Natural killer cell (primary cell): ENCODE measurements at places on chromosomes 7 and 10.
A peak's percentile ranks its signal among the peaks of the same experiment; 100 is the strongest.

GRCh38 chr7:129898502-129899160, 54.1 kb downstream of the UBE2H start:
- no peak for DNase-seq

- no peak for DNase-seq
Measured at GRCh38 chr10:6082496-6083395, 6.1 kb upstream of the RBM17 start.

DNA sequence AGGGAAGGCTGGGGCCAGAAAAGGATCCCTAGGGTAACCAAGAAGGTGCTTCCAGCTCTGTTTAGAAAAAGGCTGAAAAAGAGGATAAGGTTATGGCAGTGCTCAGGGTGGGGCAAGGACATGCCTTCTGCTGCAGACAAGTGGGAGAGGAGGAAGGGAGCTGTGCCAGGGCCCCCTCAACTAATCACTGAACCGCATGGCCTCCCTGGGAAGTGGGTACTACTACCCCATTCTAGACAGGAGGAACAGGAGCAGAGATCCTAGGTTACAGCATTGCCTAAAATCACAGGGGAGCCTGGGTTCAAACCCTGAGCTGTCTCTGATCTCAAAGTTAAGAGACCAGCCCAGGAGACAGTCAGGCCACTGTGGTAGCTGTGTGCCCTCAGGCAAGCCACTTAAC, 149.7 kb downstream of the GRID1 start:
- DNase-seq, result no peak

GRCh38 chr10:90913774-90914420, 7.0 kb downstream of the ANKRD1 start:
- no peak for DNase-seq

DNA sequence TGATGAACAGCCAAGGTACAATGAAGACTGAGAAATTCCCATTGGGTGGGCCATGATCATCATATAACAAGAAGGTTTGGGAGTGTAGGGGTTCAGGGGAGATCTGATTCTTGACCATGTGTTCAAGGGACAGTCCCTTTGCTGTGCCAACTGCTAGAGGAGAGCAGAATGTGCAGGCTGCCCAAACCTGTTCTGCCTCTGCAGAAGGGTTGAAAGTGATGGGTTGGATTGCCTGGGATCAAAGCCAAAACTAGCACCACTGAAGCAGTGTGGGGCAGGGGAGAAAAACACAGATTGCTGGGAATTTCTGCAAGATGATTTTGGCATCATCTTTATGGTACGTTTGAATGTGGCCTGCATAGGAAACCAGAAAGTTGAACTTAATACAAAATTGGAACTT, 303.9 kb downstream of the OTUD1 start:
- DNase-seq, result no peak

- no peak for DNase-seq
Measured at GRCh38 chr10:120011359-120012130, 119.0 kb downstream of the SEC23IP start.

GRCh38 chr7:38281266-38281665, 7.8 kb upstream of the TARP start:
- DNase-seq, result no peak

GRCh38 chr7:13953368-13953767, 36.1 kb downstream of the ETV1 start:
- no peak for DNase-seq

GRCh38 chr10:45466784-45467183, 92.8 kb downstream of the ALOX5 start:
- DNase-seq, result no peak

GRCh38 chr7:149254181-149254858, 7.7 kb upstream of the ZNF783 start:
- no peak for DNase-seq

DNA sequence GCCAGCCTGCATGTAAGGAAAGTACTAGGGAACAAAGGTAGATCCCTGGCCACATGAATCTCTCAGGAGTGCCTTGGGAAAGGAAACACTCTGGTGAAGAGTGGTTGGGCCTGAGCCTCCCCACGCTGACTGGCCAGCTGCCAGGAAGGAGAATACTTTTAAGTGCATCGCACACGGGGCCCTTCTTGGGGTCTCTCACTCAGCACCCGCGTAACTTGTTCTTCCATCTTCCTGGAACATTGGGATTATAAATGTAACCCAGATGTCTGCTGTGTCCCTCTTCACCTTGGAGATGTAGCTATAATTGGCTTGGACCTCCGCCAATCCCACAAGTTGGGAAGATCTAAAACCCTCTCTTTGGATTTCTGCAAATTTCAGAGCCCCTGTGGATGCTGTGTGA, 4.4 kb upstream of the GLI3 start:
- no peak for DNase-seq

DNA sequence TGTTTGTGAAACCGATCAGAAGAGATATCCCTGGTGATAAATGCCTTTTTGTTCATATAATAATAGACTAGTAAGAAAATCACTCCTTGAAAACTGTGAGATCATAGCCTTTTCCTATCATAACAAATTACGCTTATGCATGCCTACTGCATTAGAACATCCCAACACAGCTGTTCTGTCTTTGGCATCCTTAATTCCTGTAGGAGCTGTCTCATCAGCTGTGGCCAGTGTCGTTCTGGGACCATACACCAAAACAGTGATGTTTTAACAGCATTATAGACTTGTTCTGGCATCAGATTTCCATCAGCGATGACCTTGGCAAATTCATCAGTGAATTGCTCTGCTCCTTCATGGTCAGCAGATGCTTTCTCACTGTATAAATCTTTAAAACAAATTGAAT, 423.6 kb upstream of the LRGUK start:
- DNase-seq, result no peak

DNA sequence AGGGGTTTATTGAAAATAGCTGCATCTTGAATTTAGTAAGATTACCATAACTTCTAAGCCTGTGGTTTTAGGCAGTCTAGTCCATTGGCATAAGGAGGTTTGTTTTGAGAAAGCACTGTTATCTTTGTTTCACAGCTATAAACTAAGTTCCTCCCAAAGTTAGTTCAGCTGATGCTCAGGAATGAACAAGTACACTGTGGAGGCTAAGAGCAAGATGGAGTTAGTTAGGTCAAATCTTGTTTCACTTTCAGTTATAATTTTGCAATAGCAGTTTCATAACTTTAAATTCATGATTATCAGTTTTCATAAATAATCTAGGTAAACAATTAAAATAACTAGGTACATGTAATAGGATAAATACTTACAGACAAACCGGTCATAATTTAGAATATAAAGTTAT, 15.4 kb downstream of the SEC61G start:
- DNase-seq, result no peak

GRCh38 chr10:3848775-3849635, 64.0 kb upstream of the KLF6 start:
- DNase-seq, result no peak

- DNase-seq, result no peak
Measured at GRCh38 chr10:34213193-34213804, 601.8 kb downstream of the PARD3 start.

DNA sequence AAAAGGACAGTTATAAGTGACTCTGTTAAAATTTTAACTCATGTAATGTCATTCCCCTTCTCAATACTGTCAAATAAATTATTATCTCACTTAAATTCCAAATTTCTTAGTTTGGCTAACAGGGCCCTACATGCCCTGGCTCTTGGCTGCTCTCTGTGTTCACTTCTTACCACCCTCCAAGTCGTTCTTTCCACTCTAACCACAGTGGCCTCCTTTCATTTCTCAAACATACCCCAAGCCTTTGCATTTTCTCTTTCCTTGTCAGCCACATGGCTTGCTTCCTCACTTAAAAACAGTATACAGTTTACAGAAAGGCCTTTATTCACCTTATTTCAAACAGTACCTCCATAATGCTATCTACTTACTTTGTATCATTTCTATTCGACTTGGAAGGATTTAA, 737.1 kb upstream of the ZWINT start:
- no peak for DNase-seq

DNA sequence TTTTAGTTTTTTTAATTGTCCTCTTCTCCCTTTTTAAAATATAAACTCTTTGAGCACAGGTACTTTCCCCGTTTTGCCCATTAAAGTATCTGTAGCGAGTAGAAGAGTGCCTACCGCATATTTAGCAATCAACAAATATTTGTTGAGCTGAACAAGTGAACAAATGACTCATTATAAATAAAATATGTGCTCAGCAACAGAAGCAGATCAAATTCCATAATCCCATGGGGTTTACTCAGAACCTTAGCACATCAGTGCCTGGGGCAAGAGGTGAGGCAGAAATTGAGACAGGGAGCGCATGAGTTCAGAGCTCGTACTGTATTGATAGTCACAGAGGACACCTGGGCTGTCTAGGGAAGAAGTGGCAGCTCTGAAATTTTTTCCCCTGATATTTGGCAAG, 161.0 kb downstream of the SEM1 start:
- DNase-seq, result no peak

GRCh38 chr7:130372402-130373165, 7.7 kb upstream of the CPA1 start:
- DNase-seq, result no peak

- no peak for DNase-seq
Measured at GRCh38 chr7:106997487-106998271, 46.8 kb upstream of the PRKAR2B start.

DNA sequence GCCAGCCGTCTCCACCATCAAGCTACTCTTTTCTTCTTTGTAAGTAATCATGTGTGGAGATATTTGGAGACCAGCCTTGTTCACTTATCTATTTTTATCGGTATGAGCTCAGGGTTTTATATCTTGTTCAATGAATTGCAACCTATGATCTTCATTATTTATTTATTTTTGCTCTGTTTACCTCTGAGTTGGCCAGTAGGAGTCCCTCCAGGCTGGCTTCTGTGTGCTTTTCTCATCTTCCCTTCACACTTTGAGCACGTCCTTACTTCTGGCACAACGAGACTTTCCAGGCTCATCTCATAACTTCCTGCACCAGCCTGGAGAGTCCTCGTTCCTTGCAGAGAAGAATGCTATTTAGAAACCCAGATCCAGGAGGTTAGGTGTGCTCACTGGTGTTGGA, 375.8 kb upstream of the PODXL start:
- no peak for DNase-seq

DNA sequence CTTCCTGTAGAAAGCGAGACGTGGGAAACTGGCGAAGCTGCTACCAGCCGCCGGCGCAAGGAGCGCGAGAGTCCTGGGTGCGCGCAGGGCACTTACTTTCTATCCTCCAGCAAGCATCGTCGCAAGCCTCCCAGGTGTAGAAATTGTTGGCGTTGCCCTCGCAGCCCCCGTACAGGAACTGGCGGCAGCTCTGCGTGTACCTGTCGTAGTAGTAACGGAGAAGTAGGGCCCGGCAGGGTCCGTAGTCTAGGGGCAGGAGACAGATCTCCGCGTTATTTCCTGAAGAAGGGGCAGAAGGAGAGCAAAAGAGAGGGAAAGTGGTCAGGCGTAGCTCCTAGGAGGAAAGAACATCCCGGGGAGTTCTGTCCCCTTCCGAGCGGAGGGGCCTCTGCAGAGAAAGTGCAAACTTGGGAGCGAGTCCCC, 501 bp downstream of the TFPI2 start:
- DNase-seq, result no peak

GRCh38 chr7:4765776-4766490, 9.5 kb upstream of the AP5Z1 start:
- DNase-seq, result no peak

GRCh38 chr7:15236952-15237351, 324.9 kb downstream of the AGMO start:
- no peak for DNase-seq

GRCh38 chr10:123274306-123275135, 120.3 kb downstream of the BUB3 start:
- no peak for DNase-seq

GRCh38 chr10:118106426-118106825, 59.7 kb upstream of the RAB11FIP2 start:
- no peak for DNase-seq

- no peak for DNase-seq
Measured at GRCh38 chr7:94630855-94631254, 25.1 kb downstream of the SGCE start.

DNA sequence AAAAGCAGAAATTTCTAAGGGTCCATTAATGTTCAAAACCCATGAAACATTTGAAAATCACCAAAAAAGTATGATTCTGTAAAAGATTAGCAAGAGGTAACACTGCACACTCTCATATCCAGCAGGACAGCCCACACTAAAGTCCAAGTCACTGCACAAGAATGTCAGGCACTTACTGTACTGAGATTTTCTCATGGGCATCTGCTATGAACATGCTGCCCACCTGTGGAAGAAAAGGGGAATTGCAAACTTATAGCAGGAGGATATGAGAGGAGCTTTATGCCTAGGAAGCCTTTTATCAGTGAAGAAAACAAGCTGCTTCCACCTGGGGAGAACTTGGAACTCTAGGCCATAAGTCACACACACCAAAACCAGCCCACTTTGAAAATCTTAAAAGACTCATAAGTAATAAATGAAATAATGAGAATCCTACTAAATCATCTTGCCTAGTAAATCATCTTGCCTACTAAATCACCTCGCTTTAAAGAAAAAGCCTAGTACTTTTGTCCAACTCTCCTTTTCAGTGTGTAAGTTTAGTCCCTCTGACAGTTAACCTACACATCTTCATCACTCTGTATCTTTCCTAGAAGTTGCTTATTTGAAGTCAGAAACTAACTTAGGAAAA, 46.1 kb downstream of the ARMH3 start:
- peak; percentile 75 for DNase-seq

GRCh38 chr10:114665406-114665805, 7.3 kb upstream of the ABLIM1 start:
- DNase-seq, result no peak

DNA sequence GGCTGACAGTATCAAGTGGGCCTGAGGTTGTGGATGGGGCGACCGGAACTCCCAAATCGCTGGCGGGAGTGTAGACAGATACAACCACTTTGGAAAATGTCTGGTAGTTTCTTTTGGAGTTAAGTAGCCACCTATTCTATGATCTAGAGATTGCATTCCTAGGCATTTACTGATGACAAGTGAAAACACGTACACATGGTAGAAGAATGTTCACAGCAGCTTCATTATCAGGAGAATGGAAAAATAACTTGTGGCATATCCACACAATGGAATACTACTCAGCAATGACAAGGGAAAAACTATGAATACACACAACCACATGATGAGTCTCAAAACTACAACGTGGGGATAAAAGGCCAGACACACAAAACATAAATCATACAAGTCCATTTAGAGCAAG, 146.0 kb downstream of the MYOF start:
- DNase-seq, result no peak

DNA sequence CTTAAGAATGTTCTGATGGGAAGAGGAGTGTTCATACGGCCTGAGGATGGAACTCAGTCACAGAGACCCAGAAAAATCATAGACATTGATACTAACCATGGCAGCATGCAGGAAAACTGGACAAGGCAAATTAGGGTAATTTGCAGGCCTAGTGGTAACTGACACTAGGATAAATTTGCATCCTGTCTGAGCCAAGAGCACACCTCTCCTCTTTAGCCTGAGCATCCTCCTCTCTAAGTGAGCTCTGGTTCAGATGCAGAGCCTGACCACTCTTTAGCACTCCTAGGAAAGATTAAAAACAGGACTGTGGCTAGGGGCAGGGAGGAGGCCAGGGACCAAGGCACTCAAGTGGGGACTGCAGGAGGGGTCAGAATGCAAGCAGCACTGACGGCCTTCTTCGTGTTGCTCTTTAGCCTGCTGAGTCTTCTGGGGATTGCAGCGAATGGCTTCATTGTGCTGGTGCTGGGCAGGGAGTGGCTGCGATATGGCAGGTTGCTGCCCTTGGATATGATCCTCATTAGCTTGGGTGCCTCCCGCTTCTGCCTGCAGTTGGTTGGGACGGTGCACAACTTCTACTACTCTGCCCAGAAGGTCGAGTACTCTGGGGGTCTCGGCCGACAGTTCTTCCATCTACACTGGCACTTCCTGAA, at the start of gene TAS2R41:
Gene TAS2R41, plus strand, starts transcription at position 373 of the 650 bp plus-strand sequence. Its CDS starts 0 bp downstream, at position 373.
- no peak for DNase-seq
